ENCODE measurements at places on chromosomes 11 and 22. TPM values are rescaled to one million over a fixed set of nuclear protein-coding genes. Genes with fewer than 3 reads are reported as not detected.

Gene PRG3
- total RNA-seq = not detected

Gene TMPRSS13
- not detected for total RNA-seq

Gene OR51F1
- total RNA-seq = not detected

Gene CCDC15
- 2.6 TPM for total RNA-seq

Gene MMP13
- not detected for total RNA-seq

Gene OSM
- not detected for total RNA-seq

Gene A4GALT
- 70.8 TPM for total RNA-seq

Gene RAG2
- total RNA-seq = not detected

Gene UCP3
- 0.38 TPM for total RNA-seq

Gene E2F8
- 0.76 TPM for total RNA-seq
